Stimulated activated CD4-positive, alpha-beta T cell treated with anti-CD3 and anti-CD28 coated beads, TNF-alpha, amount 100 ng/mL, for 24 hours (primary cell): ENCODE measurements at places on chromosomes 6 and 20.

GRCh38 chr6:75551367-75551952 is 50.2 kb upstream of the SENP6 start:
- DNase-seq = no peak

GRCh38 chr6:113352029-113352801 is 504.9 kb upstream of the MARCKS start:
- no peak for DNase-seq

- no peak for DNase-seq
Observed at GRCh38 chr20:38207621-38208020, 42.6 kb upstream of the TGM2 start.

DNA sequence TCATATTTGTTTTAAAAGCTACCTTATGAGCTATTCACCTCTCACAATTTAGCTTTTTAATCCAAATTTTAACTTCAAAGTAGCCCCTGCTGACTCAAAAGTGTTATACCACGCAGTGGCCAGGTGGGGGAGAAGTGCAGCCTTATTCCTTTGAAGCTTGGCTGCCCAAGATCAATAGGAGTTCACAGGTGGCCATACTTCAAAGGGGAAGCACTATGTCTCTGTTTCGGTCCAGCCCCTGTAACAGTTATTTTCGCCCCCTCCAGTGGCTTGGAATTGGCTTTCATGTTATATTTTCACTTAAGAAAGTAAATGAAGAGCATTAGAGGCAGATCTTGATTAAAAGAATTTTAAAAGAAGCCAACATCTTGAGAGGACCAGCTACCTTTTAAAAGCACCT is 608.4 kb downstream of the EPHA7 start:
- no peak for DNase-seq

DNA sequence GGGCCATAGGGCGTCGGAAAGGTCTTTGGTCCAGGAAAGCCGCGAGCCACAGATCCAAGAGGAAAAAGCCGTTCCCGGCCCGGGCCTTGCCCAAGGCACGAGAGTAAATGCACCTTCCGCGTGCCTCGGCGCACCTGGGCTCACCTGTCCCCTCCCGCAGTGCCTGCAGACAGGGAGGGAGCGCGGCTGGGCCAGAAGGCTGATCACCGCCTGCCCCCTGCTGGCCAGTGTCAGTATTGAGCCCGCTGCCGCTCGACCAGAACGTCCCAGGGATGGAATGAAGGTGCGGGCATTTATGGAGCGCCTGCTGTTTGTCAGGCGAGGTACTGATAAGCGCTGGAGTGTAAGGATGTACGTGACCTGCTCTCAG is 679 bp upstream of the LPIN3 start:
- peak; percentile 81 for DNase-seq
